PC-3 (cell line): ENCODE measurements at places on chromosomes 3 and 15.
A peak's percentile ranks its signal among the peaks of the same experiment; 100 is the strongest.

GRCh38 chr15:93823971-93824913 is 407.1 kb upstream of the MCTP2 start:
- no peak for DNase-seq

DNA sequence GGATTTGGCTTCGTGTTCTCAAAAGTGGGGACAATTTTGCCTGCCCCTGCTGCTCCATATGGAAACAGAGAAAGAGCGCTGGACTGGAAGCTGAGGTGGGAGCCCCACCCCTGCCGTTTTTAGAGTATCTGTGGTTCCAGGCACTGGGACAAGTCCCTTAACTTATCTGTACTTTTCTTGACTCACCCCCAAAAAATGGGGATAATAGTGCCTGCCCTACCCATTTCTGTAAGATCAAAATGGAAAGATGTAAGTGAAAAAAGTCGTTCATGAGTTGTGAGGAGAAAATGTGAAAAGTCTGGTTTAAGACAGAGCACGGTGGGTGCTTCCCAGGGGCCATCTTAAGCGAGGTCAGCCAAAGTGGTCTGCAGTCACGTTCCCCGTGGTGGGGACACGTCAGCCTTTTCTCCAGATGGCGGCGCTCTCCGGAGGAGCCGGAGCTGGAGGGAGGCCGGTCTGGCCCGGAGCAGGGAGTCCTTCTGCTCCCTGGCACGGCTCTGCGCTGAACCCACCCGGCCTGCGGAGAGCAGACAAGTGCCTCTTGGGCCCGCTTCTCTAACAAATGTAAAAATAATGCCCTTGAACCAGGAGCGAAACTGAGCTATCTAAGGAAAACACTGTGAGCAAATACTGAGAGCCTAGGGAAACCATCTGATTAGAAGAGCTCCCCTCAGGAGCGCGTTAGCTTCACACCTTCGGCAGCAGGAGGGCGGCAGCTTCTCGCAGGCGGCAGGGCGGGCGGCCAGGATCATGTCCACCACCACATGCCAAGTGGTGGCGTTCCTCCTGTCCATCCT is at the start of gene CLDN18:
TSS of gene CLDN18 (plus strand) at position 690 of the 797 bp plus-strand sequence. CDS start at position 751, 61 bp downstream.
- no peak for DNase-seq

GRCh38 chr3:16148783-16149182 is 25.7 kb upstream of the GALNT15 start:
- no peak for DNase-seq

GRCh38 chr3:187104933-187105332 is 34.4 kb downstream of the RPL39L start:
- no peak for DNase-seq

DNA sequence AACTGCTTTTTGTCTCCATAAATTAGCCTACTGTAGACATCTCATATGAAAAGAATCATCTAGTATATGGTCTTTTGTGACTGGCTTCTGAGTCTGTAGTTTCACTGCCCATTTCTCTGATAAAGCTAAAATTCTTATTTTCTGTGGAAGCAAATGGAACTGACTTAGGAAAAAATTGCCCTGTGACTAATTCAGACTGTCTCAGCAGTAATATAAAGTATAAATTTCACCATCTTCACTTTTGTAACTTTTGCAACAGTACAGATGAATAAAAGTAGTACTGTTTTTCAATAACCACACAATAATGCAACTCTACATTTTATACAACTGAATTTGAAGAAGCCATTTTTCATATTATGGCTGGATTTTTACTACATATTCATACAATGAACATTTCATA is 104.1 kb downstream of the TBC1D5 start:
- no peak for DNase-seq

DNA sequence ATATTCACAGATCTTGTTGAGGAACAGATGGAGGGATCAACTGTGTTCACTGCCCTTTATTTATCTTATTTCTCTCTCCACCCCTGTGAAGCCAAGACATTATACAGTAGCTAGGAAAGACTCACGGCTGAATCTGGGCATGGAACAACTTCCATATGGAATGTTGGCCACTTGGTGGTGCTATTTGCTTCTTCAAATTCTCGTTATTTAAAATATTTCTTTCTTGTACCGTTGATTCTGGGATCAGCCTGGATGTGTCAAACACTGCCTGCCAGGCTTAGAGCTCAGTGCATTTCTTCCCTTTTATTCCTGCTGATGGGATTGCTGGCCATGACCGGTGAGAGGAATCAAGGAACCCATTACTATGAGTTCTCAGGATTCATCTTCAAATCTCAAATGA is 17.5 kb upstream of the GASK1A start:
- DNase-seq = peak; percentile 80

DNA sequence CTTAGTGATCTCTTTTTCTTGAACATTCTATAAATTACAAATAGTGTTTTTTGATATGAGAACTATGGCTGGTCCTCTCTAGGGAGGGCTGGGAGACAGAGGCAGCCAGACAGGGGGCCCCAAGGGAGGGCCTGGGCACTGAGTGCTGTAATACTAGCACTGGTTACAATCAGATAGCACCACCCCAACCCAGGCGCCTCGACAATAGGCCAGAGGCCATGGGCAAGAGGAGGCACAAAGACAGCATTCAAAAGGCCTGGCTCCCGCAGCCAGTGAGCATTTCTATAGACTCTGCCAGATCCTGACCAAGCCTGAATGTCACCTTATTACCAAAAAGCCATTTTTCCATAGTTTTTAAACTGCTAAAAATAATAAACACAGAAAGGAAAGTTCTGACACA is 158.5 kb downstream of the THRB start:
- no peak for DNase-seq

GRCh38 chr3:115922681-115923347 is 299.5 kb downstream of the GAP43 start:
- DNase-seq = peak; percentile 53
